ENCODE measurements at places on chromosomes 3 and 15.

DNA sequence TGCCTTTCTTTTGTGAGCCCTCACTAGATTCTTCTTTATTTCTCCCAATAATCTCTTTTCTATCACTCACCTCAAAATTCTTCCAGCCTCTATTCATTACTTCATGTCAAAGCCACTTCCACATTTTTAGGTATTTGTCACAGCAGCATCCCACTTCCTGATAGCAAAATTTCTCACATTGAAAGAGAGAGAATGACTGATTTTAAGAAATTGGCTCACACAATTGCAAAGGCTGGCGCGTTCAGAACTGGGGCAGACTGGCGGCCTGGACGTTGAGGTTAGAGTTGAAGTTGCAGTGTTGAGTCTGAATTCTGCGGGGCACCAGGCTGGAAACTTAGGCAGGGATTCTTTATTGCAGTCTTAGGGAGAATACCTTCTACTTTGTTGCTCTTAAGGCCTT is 117.9 kb downstream of the LRRC28 start:
- no peak for DNase-seq

DNA sequence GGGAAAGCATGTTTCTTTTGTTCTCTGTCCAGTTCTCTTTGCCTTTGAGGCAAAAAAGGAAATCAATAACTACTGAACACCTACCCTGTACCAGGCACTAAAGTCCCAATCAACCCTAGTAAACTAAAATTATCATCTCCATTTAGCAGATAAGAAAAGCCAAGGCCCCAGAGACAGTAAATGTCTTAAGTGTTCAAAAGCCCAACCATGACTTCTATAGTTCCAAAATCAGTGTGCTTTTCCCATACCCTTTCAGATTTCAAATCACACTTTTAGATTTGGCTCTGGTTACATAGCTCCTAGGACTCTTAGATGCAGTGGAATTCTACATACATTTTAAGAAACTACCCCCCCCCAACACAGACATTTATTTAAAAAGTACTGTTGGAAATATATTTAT is 63.5 kb downstream of the UACA start:
- no peak for DNase-seq

- DNase-seq = no peak
Measured at GRCh38 chr3:128455786-128456748, 10.6 kb downstream of the DNAJB8 start.

DNA sequence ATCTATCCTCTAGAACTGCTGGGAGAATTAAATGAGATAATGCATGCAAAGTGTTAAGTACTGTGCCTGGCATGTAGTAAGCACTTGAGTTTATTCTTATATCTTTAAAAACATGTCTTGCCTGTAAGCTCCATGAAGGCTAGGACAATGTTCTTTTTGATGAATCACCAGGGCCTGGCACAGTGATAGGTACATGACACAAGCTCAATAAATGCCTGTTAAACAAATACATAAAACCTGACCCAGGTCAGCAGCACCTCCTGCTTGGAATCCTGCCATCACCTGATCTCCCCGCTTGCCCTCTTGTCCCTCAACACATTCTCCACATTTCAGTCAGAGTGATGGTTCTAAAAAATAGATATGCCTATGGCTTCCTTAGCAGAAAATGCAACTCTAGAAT is 186.8 kb downstream of the CHST2 start:
- DNase-seq = no peak

- no peak for DNase-seq
Measured at GRCh38 chr15:42140383-42141070, 15.9 kb downstream of the PLA2G4F start.

- DNase-seq = no peak
Measured at GRCh38 chr3:192435241-192435640, 292.1 kb downstream of the FGF12 start.

DNA sequence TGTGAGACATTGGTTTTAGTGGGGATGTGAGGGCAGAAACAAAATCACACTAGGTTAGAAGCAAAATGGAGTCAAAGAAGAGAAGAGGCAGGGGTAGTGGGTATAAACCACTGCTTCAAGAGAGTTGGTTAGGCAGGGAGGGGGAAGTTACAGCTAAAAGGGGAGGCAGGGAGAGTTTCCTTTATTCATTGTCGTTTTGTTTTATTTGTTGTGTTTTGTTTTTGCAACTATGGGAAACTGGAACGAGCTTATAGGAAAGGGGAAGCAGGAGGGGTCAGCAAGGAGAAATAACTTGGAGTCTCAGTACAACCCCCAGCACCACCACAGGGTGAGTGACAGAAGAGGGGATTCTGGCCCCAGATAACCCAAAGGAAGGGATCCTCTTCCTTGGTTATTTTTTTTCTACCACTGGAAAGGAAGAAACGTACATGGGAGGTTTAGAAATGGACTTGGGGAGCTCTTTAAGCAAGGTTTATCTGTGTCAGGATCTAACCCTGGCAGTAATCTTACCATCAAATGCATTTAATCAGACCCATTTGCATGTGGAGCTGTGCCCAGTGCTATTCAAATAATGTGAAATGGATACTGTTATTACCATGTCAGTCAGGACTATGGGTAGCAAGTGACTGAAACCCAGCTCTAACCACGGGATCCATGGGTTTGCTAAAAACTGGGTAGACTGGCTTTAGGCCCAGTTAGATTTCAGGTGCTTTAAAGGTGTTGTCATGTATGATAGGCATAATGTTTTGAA is 68.7 kb downstream of the CCNL1 start:
- DNase-seq = no peak

GRCh38 chr3:108959017-108959416 is 5.3 kb upstream of the GUCA1C start:
- DNase-seq = no peak

DNA sequence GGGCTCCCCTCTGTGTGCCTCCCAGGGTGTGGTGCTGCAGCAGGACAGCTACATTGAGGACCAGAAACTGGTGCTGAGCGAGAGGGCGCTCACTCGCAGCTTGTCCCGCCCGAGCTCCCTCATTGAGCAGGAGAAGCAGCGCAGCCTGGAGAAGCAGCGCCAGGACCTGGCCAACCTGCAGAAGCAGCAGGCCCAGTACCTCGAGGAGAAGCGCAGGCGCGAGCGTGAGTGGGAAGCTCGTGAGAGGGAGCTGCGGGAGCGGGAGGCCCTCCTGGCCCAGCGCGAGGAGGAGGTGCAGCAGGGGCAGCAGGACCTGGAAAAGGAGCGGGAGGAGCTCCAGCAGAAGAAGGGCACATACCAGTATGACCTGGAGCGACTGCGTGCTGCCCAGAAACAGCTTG is 53.7 kb downstream of the KLHL25 start:
- DNase-seq = no peak

DNA sequence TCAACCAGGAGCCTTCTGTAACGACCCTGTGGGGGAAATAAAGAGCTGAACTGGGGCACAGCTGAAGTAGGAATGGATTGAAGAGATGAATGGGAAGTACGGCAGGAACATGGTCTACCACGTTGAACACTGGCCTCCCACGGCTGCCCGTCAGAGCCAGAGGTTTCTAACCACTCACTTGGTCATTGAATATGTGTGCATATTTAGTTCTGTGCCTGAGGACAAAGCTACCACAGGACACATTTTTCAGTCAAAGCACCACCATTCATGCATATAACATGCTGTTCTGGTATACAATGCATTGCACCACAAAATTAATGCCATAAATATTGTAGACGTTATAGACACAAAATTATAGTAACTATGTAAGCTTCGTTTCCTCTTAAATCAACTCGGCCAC is 75.5 kb downstream of the MB21D2 start:
- DNase-seq = no peak

All from AML-193 (cell line).